Germinal center (tissue), 1 donor: ENCODE measurements at places on chromosomes 12 and 14.
A peak's percentile ranks its signal among the peaks of the same experiment; 100 is the strongest.

DNA sequence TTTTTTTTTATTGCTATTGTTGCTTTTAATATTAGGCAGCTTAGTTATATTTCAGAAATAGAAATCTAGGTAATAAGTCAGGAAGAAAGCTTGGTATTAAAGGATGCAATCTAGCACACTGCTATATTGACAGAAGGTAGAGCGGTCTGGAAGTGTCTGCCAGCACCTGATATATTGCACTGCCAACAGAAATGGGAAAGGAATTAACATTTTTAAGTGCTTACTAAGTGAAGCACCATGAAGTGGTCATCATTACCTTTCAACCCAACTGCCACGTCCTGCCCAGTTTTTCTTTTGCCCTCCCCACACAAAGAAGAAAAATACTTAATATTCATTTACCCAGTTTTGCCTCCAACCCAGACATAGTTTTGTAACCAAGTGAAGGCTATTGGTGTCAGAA, 163.5 kb downstream of the KITLG start:
- DNase-seq: no peak

- no peak for DNase-seq
These were observed 449.9 kb upstream of the FLRT2 start for GRCh38 chr14:85079842-85080730.

DNA sequence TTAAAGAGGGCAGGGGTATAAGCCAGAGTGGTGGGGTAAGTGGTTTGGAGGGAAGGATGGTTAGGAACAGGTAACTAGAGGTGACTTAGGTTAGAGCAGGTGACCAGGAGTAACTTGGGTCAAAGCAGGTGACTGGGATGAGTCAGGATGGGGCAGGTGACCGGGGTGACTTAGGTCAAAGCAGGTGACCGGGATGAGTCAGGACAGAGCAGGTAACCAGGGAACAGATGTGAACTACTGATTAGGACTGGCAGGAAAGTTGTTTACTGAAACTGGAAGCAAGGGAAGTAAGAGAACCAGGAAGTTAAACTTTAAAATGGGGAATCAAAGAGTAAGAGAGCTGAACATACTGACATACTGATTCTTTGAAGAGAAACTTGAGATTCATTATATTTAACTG, 57.4 kb downstream of the FSCB start:
- DNase-seq: no peak

- no peak for DNase-seq
These were observed 142.9 kb downstream of the NAV3 start for GRCh38 chr12:77973579-77973978.

- no peak for DNase-seq
These were observed 10.3 kb upstream of the KRT2 start for GRCh38 chr12:52662093-52662917.

DNA sequence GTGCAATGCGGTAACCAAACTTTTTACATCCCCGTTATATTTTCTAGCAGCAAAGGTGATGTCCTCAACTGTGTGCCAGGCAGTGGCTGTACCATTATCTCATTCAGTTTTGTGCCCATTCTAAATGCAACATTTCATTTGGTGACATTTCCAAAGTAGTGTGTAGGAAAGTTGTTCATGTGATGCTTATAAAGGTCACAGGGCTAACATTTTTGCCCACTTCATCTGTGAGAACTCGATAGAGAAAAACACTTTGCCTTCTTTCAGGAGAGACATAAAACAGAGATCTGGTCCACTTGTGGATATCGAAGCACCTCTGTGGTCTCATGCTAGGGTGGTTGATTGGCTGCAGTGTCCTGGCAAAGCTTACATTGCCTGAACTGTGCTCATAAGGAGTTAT, 414.2 kb upstream of the PDE3A start:
- no peak for DNase-seq

- no peak for DNase-seq
These were observed 74.7 kb downstream of the TMTC1 start for GRCh38 chr12:29709054-29709453.

GRCh38 chr14:87934185-87934584, 58.8 kb downstream of the GALC start:
- no peak for DNase-seq

- DNase-seq: no peak
These were observed 81.1 kb upstream of the RPH3A start for GRCh38 chr12:112710414-112710813.

- DNase-seq: no peak
These were observed 31.8 kb downstream of the PELI2 start for GRCh38 chr14:56149995-56150394.

DNA sequence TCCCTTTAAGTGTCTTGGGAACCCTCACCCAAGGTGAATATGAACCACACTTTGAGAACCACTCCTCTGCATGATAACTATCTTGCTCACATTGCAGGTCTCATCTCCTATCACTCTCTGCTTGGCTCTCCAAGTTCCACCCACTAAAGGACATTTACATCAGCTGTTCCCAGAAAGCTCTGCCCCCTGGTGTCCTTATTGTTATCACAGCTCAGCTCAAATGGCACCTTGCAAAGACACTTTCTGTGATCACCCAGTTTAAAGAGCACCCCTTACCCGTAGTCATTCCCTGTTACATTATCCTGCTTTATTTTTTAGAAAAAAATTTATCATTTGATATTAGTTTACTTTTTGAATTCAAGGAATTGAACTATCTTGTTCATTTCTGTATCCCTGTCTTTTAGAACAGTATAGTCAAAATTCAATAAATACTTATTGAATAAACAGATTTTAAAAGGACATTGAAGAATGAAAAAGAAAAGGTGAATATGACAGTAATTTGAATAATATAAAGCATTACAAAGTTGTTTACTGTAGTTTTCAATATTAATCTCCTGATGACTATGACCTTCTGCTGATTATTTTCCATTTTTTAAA, 20.5 kb upstream of the GUCY2C start:
- peak; percentile 28 for DNase-seq

- no peak for DNase-seq
These were observed 24.2 kb downstream of the CHST11 start for GRCh38 chr12:104480826-104481440.

DNA sequence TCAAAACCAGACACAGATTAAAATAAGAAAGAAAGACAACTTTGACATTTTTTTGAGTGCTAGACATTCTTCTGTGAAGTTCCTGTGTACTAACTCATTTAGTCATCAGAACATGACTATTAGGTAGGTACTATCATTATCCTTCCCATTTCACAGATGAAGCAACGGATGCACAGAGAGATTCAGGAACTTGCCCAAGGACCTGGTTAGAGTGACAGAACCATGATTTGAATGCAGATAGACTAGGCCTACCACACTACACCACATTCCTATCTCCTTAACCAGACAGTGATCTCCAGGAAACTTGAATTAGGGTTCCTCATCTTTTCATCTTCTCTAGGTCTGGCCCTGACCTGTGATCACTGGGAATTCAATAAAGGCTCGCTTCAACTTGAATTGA, 54.4 kb upstream of the MED13L start:
- DNase-seq: no peak

DNA sequence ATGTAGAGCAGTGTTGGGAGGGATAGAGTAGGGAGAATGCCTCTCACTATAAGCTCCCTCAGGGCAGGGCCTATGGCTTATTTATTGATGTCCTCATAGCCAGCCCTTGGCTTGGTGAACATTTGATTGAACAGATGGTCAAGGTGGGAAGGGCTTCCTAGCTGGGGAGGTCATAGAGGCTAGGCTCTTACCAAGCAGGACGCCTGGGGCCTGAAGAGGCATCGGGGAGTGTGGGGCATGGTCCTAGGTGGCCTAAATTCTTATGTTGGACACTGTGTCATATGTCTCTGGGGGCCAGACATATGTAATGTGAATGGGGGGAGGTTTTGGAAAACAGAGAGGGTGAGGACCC, 17.9 kb upstream of the KRT86 start:
- no peak for DNase-seq

DNA sequence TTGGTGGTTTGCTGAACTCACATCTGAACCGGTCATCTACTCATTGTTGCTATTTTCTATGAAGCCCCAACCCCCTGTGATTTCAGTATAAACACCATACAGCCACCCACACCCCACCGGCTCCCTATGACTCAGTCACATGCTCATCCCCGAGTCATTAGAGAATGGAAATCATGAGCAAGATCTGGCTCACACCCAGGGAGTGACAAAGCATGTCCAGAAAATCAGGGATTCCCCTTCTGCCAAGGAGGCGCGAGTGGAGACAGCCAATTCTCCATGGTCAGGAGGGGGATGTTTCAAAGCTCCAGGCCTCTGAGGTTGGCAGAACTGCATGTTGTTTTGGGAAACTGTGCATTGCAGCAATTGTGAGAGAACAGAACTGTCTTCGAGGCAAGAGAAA, 657.5 kb upstream of the TBX3 start:
- DNase-seq: no peak

GRCh38 chr12:113174461-113175384, 10.6 kb downstream of the DDX54 start:
- peak; percentile 86 for DNase-seq

- no peak for DNase-seq
These were observed 33.8 kb upstream of the GALNT16 start for GRCh38 chr14:69226178-69226577.

DNA sequence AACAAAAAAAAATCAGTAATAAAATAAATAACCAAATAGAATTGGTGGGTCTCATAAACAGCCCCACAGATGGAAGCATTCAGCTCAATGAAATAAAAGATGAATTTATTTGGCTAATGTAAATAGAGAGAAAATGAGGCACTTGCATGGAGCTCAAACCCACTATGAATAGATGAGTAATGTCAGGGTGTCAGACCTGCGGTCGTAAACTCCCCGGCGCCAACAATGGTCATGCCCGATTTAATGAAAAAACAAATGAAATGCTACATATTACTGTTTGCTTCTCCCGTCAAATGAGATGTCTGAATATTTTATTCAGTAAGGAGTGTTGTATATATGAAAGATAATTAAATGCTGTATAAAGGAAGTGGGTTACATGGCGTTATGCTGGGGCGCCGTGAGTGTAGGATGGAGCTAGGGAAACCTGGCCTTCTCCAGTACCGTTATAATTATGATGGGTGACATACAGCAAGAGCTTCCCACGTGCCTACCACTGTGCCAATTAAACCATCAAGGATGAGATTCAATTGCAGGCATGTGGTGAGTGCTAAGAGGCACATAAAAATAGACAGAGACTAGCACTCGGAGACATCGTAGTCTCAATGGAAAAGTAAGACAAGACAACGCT, 648.1 kb downstream of the BCL11B start:
- no peak for DNase-seq

DNA sequence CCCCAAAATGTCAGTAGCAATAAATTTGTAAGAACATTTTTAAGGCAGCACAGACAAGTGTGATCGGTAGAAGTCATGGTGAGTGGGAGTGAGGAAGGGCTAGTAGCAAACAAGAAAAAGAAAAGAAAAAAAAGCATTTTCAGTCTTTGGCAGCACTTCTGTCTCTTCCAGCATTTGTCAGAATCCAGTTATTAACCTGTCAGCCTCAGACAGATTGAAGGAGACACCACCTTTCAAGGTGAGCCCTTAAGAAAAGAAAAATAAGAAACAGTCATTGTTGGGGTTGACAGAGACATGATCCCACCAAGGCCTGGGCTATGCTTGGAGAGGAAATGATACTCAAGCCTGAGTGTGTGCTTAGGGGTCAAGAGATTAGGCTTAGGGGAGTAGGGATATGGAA, 947.4 kb downstream of the NRXN3 start:
- DNase-seq: no peak

- no peak for DNase-seq
These were observed 48.6 kb upstream of the RHOJ start for GRCh38 chr14:63155511-63156185.

GRCh38 chr12:20588042-20588441, 107.1 kb upstream of the SLCO1C1 start:
- no peak for DNase-seq

GRCh38 chr12:40034156-40034555, 71.7 kb downstream of the SLC2A13 start:
- no peak for DNase-seq

GRCh38 chr14:87971010-87971409, 22.0 kb downstream of the GALC start:
- no peak for DNase-seq

DNA sequence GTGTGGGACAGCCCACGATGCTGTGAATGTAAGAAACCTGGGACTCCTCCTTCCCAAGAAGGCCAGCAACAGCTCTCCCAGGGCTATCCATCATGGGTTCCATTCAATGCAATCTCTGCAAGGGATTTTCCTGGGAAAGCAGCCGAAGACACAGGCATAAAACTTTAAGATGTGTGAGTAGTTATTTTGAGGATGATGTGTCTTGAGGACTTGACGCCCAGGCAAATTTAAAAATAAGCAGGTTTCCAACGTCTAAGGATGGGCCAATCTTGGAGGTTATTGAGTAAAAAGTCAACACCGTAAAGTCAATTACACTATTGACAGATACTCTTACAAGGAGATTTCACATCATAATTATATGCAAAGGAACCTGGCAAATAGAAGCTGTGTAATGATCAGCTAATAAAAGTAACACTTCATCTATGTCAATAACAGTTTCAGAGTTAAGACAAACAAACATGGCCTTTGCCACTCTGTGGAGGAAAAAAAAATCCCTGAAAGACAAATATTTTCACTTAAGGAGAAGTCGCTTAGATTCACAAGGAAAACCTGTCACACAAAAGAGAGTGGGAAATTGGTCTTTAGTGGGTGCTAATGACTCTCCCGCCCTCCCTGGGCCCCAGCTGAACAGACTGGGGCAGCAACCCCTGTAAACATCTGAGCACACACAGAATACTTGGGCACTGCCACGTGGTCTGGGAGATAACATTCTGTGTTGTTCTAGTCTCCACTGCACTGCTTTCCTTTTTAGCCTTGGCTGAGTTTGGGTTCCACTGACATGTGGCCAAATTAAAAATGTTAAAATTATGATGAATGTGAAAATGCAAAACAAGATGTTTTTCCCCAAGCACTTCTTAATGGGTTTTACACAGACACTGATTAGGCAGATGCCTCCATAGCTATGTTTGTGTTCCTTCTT, 240.9 kb downstream of the FOXN3 start:
- DNase-seq: no peak

GRCh38 chr14:30356438-30357202, 202.3 kb upstream of the G2E3 start:
- DNase-seq: no peak

- DNase-seq: no peak
These were observed 5.4 kb upstream of the KRT81 start for GRCh38 chr12:52296572-52297215.
